ENCODE measurements at places on chromosomes 16 and 17.

DNA sequence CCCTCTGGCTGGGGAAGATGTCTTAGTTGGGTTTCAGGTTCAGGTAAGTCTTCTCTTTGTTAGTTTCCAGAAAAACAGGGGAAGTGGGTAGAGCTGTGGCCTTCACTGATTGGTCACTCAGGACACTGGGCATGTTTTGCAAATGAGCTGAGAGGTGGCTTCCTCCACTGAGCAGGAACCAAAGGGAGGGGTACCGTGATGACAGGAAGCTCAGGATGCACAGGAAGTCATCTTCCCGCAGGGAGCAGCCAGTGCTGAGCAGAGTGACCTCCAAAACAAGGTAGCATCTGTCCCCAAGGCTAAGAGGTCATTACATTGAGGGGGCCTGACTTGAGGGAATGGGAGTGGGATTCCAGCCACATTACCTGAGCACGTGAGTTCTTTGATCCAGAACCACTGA is 5.6 kb downstream of the NT5C start:
- no peak for DNase-seq

GRCh38 chr17:72342627-72343527 is 222.1 kb downstream of the SOX9 start:
- peak; percentile 50 for DNase-seq

- DNase-seq: no peak
Observed at GRCh38 chr17:44312396-44313104, 4.1 kb downstream of the RUNDC3A start.

GRCh38 chr17:81171941-81172340 is 5.9 kb upstream of the AATK start:
- DNase-seq: peak; percentile 25

DNA sequence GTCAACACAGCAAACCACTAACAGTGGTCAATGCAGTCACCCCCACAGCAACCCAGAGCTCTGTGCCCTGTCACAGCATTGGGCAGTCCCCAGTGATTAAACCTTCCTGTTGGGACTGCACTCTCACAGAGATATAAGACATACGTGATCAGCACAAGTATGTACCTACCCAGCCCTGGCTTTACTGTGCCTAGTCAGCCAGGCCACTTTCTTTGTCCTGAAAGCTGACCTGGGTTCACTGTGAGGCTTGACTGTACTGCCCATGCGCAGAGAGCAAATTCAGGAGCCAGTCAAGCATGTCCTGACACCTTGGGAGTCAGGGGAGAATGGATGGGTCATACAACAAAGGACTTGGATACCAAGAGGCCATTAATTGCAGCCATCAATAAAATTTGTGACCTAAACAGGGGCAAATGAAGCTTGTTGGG is 10.9 kb upstream of the TMEM170A start:
- no peak for DNase-seq

DNA sequence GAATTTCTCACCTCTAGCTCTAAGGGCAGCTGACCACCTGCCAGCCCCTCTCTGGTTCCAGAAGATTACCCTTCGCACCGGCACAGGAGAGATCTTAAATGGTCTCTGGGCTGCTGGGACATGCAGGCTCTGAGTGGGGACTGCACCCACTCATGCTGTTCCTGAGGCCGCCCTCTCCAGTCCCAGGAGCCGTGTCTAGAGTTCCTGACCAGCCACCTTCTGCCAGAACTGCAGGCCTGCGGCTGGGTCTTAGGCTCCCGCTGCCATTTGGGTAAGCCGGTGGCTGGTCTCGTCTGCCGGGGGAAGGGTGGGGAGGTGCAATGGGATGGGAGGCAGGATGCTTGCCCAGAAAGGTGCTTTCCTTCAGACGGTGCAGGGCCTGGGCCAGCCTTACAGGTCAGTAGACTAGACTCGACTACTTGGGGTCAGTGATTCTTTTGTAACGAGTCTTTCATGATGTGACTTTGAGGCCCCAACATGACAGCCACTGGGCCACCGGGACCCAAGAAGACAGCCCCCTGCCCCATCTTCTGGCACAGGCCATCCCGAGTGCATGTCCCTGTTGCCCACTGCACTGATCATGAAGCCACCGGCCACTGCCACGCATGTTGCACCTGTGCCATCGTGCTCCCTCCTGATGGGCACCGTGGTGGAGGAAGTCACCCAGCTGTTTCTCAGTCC is 26.4 kb downstream of the B9D1 start:
- DNase-seq: no peak

DNA sequence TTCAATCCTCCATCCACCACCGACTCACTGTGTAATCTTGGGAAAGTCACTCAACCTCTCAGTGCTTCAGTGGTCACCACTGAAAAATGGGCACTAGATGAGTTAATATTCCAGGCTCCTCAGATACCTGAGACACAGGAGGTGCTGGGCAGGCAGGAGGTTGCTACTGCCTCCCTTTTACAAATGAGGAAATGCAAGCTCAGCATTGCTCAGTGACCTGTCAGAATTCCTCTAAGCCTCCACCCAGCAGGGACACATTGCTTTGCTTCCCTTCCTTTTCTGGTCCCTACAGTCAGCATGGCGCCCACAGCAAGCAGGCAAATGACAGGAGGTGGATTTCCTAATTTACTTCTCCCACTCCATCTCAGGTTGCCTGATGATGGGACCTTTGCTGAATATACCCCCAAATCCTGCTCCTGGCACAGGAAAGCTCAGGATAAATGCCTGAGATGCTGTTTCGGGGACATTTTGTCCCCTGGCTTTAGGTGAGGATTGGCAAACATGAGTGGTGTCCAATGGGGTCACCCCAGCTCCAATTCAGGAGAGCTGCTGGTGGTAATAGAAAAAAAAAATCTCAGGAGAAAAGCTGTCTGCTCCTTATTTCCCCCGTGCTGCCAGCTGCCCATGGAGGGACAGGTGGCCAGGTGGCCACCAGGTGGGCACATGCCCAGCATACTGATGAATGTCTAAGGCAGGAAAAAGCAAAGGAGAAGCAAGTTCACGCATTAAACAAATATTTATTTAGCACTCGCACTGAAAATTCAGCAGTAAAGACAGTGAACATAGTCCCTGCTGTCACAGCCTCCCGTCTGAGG is 5.0 kb upstream of the KRT13 start:
- DNase-seq: no peak

DNA sequence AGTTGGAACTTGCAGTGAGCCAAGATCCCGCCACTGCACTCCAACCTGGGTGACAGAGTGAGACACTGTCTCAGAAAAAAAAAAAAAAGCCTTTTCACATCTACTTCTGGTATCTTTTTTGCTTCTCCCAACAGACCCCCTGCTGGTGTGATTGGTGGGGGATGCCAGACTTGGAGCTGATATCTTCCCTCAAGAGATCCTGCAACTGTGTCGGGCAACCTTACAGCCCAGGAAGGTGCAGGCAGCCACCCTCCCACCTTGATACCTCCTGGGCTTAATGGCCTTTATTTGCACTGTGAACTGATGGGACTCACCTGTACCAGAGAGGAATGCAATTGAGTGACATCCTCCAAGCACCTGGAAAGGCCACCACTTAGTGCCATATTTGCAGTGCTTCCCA is 142.3 kb downstream of the RGS9 start:
- no peak for DNase-seq

DNA sequence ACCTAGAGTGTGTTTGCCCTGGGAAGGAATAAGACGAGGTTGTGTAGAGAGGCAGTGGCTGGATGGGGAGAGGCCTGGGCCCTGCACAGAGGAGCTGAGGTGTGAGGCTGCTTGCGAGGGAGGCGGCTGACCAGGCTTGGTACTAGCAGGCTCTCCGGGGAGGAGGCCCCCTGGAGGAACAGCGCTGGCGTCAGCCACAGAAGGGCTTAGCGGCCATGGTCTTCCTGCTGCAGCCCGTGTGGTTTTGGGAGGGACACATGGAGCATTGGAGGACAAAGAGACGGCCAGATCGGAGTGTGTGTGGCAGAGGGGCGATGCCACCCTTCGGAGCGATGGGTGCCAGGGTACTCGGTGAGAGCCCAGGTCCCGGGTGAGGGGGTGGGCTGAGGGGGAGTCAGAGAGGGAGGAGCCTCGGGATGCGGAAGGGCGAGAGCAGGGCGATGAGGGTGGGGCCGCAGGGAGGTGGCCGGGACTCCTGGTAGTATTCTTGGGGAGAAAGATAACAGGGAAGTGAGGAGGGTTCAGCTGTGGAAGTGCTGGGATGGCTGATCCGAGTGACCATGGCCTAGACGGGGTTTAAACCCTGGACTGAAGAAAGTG is 8.3 kb downstream of the BANP start:
- DNase-seq: no peak

GRCh38 chr17:80394629-80395216 is 20.2 kb upstream of the ENDOV start:
- no peak for DNase-seq

GRCh38 chr17:57493171-57493570 is 236.8 kb downstream of the MSI2 start:
- no peak for DNase-seq

DNA sequence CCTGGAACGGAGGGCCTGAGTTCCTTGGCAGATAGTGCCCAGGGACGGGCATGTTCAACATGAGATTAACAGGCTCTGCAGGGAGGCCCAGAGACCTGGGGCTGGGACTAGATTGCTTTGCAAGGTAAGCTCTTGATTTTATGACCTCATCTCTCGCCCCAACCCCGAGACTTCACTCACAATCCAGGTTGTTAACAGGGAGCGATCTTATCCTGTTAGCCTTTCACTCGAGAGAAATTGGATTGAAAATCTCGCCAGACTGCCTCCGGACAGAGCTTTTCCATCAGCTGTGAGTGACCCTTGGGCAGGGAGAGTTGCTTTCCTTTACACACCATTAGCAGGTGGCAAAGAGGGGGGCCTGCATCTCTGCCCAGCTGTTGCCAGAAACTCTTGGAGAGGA is 521.7 kb upstream of the EEF2KMT start:
- DNase-seq: no peak

- no peak for DNase-seq
Observed at GRCh38 chr17:27349540-27350021, 55.7 kb downstream of the WSB1 start.

DNA sequence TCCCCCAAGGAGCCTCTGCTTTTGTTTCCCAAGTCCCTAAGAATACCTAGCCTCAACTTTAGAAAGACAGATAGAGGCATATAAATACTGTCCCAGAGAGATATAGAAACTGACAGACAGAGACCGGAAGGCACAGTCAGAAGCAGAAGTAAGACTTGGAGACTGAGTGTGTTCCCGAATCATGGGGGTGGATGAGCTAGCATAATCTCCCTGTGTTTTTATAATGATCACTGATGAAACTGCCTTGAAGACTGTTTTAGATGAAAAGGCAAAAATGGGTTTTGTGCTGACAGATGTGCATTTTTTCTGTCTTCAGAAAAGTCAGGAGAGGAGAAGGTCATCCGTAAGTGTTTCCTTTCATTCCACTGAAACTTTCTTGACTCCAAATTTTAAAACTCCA is 8.3 kb upstream of the PSMD3 start:
- DNase-seq: no peak

DNA sequence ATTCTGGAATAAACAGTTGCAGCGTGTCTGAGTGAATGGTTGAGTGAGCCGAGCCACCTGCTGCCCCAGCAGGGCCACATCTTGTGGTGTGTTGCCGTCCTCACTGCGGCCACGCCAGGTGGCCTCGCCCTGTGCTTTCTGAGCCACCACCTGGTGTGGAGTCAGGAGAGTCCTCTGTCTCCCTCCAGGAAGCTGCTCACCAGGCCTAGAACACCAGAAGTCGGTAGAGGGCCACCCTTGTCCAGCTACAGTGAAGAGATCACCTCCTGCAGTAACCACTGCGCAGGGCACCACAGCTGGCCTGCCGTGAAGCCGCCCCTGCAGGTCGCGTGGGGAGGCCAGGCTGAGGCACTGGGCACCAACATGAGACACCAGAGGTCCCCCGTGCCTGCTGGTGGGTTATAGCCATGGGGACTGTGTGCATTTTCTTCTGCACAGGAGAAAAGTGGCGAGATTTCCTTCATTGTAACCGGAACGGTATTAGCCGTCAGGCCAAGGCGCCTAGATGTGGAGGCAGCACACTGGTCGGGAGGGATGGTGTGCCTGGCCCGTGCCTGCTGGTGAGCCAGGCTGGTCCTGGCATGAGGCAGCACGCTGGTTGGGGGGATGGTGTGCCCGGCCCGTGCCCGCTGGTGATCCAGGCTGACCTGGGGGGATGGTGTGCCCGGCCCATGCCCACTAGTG is 28.9 kb upstream of the FOXK2 start:
- DNase-seq: no peak

GRCh38 chr16:70018254-70018653 is 67.1 kb downstream of the CLEC18A start:
- DNase-seq: no peak

DNA sequence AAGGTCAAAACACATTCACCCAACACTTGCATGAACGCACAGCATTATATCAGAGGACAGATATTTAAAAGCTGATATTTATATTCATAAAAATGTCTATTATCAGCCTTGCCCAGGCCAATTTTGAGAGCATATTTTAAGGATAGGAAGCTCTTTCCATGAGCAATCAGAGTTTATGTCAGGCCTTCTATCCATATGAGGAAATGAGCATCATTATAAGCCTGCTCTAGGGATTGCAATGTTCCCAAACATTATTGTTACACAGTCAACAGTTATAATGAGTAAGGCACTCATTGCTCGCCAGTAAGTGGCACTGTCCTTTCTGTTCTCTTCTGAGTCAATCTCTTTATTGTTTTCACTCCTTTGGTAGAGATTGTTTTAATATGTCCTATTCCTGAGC is 37.7 kb upstream of the DYNLRB2 start:
- DNase-seq: no peak

GRCh38 chr16:28298511-28298878 is 6.2 kb downstream of the SBK1 start:
- DNase-seq: no peak

DNA sequence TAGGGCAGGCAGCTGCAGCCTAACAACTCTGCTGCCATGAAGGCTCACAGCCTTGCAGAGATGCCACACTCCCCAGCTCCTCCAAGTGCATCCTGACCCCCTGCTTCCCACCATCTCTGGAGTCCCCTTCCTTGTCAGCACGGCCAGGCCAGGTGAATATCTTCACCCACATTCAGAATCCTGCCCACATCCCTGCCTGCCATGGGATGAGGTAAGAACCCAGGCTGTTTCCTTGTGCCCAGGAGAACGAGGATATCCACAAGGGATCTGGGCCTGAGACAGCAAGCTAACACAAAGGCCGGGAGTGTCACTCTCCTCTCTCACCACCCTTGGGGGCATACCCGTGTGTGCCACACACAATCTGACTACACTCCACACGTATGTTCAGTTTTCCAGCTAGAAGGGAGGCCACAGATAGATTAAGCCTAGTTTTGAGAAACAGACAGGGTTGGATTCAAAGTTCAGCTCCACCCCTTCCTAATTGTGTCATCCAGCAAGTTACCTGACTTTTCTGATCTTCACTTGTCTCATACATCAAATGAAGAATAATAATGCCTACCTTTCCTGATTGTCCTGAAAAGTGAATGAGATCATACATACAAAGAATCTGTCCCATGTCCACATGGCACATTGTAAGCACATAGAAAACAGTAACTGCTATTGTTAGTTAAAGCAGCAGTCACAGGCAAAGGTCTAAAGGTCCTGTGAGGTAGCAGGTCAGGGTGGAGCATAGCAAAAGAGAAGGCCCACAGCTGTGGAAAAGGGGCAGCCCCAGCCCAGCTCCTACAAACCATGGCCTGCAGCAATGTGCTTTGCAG is 17.4 kb upstream of the SUPT4H1 start:
- DNase-seq: no peak

GRCh38 chr17:17844079-17844478 is 7.3 kb upstream of the SREBF1 start:
- no peak for DNase-seq
